Stimulated activated CD4-positive, alpha-beta T cell treated with anti-CD3 and anti-CD28 coated beads, Interleukin-1b, Interleukin-23, amount 100 ng/mL, for 1 hour (primary cell): ENCODE measurements at places on chromosomes 5 and 9.

DNA sequence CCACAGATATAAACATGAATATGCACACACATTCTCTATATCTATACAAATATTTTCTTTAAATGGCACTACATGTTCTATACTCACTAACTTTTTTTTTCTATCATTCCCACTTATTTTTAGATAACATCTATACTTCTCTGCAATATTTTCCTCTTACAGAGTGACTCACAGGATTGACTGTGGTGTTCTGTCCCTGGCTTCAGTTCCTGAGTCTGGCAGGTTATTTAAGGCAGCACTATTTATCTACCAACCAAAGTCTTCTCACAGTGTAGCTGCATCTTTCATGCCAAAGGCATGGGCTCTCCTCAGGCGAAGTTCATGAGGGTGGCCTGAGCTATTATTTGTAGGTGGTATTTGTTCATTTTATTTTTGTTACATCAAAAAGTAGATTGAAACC is 409.0 kb downstream of the PRR16 start:
- DNase-seq = no peak

- DNase-seq = no peak
Measured at GRCh38 chr5:15393146-15393545, 106.8 kb upstream of the FBXL7 start.

DNA sequence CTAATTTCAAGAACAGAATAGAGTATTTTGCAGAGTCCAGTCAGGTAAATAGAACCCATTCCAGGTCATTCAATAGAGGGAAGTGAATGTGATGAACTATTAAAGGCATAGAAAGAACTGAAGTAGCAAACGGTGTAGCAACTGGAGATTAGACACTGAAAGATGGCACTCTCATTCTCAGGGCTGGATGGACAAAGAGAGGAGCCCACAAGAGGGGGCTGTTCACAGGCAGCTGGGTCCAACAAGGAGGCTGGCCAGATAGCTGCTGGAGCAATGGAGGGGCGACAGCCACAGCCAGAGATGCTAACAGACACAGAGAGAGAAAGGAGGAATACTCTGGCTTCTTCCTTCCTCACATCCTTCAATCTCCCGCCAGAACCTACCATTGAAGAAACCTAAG is 93.1 kb upstream of the SMARCA2 start:
- DNase-seq = no peak

- DNase-seq = no peak
Measured at GRCh38 chr5:126354012-126354857, 69.0 kb upstream of the GRAMD2B start.

- DNase-seq = no peak
Measured at GRCh38 chr9:105419816-105420597, 27.8 kb upstream of the FSD1L start.

DNA sequence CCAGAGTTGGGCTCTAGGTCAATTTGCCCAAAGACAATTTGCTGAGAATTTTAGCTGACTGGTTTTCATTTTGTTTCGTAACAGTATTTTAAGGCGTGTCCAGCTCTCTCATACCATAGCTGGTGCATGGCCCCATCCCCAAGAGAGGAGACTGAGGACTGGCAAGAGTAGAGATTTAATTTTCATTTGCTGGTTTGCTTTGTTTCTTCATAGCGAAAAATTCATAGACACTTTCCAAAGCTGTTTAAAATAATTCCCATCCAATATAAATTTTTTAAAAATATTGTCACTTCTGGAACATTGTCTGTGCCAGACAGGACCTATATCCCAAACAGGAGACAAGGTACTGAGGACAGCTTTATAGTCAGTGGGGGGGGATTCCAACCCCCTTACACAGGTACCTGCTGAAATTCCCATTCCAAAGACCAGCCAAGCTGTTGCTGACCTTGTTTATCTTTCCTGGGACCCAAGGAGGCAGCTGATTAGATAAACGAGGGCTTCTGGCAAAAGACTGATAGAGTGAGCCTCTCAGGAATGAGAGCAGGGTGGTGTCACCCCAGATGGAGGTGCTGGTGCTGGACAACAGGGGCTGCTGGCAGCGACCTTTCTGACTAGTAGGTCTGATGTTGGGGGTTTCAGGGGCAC is 6.8 kb upstream of the ANGPTL2 start:
- no peak for DNase-seq
